Activated gamma-delta T cell treated with anti-CD3 and anti-CD28 coated beads, Interleukin-2, amount 50 U/mL, for 16 hours (primary cell): ENCODE measurements at places on chromosomes 4 and X.

GRCh38 chr4:184439856-184440594, 34.3 kb downstream of the IRF2 start:
- no peak for DNase-seq

GRCh38 chr4:87849612-87850011, 16.8 kb downstream of the MEPE start:
- DNase-seq, result no peak

GRCh38 chrX:42515939-42516338, 262.0 kb downstream of the PPP1R2C start:
- DNase-seq, result no peak

DNA sequence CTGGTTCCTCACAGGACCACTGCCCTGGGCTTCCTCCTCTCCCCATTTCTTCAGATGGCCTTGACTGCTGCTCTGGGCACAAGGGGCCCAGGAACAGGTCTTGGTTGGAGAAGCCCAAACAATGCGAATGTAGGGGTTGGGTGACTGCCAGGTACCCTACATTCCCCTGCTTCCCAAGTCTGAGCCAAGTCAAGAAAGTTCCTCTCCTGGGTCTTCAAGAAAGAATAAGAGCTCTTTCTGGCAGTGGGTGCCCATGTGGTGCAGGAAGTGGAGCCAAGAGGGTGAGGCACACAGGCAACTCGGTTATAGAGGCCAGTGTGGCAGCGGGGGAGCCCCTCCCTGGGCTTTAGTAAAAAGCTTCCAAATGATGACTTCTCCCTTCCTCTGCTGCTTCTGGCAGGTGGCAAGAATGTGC, 2.7 kb downstream of the SLC34A2 start:
- DNase-seq, result no peak

DNA sequence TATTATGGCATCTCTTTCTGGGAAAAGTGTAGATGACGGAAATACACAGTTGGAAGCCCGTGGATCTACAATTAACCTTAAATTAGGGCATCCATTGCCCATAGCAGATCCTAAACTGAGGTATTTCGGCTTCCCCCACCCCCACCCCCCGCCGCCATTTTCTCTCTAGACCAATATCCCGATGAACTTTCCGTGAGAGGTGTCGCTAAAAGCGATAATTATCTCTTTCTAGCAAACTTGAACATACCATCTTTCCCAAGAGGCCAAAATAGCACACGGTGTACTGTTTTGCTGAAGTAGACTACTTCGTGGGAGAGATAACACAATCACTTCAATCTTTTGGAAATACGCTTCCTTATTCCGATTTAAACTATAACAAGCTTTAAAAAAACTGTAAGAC, 554 bp downstream of the KLHL15 start:
- no peak for DNase-seq

- DNase-seq, result no peak
Observed at GRCh38 chr4:128384765-128385598, 97.4 kb upstream of the PGRMC2 start.

DNA sequence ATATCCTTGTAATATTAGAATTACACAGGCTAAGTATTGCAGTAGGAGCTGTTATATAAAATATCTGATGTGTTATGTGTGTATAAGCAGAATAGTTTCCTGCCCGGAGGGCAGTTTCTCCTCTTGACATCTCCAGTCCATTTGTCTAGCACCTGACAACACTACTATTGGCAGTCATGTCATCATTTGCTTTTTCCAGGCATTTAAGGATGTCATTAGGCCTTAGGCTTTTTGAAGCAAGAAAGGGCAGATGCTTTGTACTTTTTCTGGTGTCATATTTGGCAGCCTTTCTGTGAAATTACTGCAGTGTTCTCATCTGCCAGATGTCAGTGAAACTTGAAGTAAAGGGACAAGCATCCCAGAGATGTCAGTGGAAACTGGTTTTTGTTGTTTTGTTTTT, 2017.6 kb upstream of the IGFBP7 start:
- no peak for DNase-seq

GRCh38 chrX:73270753-73271152, 56.1 kb upstream of the NAP1L2 start:
- no peak for DNase-seq

GRCh38 chrX:21926527-21927278, 13.8 kb upstream of the SMS start:
- DNase-seq, result no peak

- DNase-seq, result no peak
Observed at GRCh38 chr4:154427149-154427548, 64.5 kb downstream of the DCHS2 start.

- DNase-seq, result no peak
Observed at GRCh38 chrX:31092970-31093638, 21.3 kb upstream of the FTHL17 start.

DNA sequence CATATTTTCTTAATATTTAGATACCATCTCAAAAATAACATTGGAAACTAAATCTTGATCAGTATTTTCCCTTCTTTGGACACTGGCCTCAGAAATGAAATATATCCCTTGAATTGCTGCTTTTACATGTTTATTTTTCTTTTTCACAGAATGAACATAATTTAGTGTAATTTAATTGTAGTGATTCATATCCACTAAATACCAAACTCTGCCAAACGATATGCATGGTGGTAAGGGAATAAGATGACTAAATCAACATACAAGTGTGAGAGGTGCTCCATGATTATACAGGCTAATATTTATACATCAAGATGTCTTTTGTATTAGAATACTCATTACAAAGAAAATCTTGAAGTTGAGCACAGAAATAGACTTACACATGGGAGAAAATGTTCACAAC, 216.8 kb upstream of the PACRGL start:
- DNase-seq, result no peak

GRCh38 chrX:13968198-13968597, 61.5 kb downstream of the GEMIN8 start:
- DNase-seq, result no peak

DNA sequence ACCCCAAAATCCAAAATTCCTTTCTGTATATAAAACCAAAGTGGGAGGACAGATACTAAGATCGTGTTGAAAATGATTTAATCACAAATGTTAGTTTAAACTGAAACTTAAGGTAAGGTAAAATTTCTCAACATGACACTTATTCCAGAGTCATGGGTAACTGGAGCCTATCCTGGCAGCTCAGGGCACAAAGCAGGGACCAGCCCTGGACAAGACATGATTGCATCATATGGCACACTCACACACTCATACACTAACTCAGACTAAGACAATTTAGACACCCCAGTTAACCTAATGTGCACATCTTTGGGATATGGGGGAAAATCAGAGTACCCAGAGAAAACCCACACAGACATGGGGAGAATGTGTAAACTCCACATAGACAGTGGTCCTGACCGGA, 244.1 kb upstream of the TEX13A start:
- no peak for DNase-seq

GRCh38 chr4:32145987-32146386, 1425.8 kb downstream of the PCDH7 start:
- DNase-seq, result no peak

DNA sequence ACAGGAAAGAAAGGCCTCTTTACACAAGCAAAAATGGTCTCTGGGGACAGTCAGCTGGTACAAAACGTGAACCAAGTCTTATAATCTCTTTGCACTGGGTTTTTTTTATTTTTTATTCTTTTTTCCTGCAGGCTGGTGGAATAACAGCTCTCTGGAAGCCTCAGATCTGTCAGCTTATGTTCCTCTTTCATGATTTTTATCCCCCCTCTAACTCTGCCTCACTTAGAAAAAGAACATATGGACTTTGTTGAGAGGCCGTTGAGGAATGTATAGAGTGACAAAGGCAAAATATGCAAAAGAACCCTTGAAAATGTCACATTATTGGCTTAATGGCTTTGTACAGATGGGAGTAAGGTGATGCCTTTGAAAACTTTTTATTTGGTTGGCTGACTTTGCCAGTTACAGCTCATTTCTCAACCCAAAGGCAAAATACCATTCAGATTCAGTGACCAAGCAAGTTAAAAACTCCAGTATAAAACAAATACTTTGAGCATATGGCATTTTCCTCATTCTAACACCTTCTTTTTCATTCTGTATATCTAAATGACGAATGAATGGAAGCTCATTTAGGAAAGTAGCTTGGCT, 111.1 kb downstream of the RNF150 start:
- no peak for DNase-seq

DNA sequence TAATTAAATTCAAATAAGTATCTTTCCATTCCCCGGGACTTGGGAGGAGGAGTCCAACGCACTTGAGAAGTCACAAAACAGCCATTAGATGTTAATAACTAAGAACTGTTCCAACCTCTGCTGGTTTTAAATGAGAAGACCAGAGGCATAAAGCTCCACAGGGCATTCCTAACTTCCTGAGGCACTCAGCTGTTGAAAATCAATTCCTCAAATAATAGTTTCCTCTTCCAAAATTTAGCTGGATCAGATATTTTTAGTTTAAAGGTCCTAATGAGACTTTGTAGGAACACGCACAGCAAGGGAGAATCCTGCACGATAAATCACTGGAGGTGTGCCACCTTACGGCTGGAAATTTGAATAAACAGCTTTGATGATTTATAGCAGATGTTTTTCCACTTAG, 504.3 kb upstream of the ZFP42 start:
- DNase-seq, result no peak

GRCh38 chr4:21476757-21477156, 471.8 kb downstream of the KCNIP4 start:
- DNase-seq, result no peak

DNA sequence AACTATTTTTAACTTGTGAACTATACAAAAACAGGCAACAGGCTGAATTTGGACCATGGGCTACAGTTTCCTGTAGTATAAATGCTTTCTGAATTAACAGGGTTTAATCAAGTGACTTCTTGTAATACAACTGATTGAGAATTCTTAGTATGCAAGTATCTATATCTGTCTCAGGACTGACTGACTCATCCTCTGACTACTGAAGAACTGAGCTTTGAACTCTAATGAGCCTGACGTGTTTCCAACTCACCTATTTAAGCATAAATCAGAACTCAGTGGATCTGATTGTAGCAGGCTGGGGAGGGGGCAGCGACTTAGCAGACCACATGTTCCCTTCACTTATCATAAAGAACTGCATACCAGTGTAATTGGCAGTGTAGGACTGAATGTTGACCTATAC, 7.8 kb downstream of the SPATA4 start:
- no peak for DNase-seq

- DNase-seq, result no peak
Observed at GRCh38 chr4:48243429-48243828, 26.2 kb downstream of the TEC start.

DNA sequence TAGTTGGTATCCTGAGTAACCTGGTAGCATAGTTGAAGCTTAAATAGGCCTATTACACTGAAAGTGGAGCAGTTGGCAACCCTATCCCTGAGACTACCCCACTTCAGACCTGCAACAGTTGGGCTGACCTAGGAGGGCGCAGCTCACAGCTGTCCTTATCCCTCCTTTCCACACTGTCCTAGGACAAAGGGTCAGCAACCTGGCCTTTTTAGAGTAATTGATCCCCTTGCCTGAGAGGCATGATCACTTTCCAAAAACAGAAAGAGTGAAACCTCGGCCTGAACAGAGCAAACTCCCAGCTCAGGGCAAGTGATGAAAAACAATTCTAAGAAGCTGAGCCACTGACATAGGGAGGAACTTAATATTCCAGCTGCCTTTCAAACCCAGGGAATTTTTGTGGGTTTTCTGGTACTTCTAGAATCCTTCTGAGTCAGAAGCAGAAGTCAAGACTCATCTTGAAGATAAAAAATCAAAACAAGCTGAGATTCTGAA, 94.9 kb upstream of the MYOZ2 start:
- DNase-seq, result no peak

DNA sequence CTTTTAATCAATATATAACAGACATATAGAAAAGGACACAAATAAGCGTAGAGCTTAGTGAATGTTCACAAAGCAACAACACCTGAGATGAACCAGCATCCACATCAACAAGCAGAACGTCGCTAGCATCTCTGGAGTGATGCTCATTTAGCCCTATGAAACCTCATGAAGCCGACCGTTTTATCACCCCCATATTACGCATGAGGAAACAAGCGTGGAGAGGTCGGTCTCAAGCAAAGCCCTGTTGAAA, 524 bp upstream of the RPS3A start:
- no peak for DNase-seq

DNA sequence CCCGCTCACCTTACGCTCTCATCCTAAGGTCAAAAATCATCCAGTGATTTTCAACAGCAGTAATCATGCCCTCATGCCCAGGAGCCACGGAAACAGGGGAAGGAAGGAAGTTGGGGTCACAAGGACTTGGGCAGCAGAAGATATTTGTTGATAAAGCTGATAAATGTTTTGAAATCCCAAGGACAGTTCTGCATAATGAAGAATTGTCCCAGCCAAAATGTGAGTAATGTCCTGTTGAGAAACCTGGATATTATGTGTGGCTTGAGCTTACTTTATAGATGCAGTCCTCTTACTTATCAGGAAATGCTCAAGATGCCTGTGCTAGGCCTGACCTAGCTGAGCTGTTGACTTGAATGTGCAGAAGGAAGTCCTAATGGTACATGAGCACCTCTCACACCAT, 263.0 kb upstream of the ZFP42 start:
- no peak for DNase-seq

- no peak for DNase-seq
Observed at GRCh38 chr4:147510962-147511668, 30.2 kb downstream of the EDNRA start.

DNA sequence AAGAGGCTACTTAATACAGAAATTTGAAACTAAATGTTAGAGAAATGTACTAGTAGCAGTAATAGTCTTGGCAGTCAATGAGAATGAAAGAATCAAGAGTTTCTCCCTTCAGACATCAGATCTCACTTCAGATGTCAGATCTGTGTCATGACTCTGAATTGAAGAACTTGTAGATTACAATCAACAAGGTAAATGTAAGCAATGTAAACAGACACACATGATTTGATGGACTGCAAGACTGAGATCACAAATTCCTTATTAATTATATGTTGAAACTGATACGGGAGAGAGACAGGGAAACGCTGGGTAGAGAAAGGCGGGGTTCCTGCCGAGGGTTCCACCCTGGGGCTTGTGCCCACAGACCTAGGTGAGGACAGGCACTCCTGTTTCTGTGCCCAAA, 65.5 kb upstream of the HHIP start:
- DNase-seq, result no peak

GRCh38 chr4:71132486-71132885, 139.0 kb downstream of the DCK start:
- no peak for DNase-seq

- no peak for DNase-seq
Observed at GRCh38 chrX:115563633-115564162, 2.7 kb downstream of the PLS3 start.

DNA sequence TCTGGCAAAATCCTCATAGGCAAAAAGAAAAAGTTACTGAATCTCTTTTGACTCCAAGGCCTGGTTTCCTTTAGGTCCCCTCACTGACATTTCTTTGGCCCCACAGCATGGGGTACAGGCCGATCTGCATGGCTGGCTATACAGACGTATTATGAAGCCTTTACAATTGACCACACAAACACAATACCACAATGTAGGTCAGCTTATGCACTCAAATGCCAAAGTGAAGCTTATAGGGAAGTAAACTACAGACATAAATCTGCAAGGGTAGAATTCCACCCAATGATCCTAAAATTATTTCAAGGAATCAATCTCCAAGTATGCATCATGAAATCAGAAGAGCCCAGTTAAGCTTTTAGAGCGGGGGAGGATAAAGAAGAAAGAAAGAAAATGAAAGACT, 20.7 kb downstream of the STX18 start:
- DNase-seq, result no peak

- DNase-seq, result no peak
Observed at GRCh38 chrX:150337536-150337935, 25.6 kb upstream of the MAMLD1 start.

GRCh38 chr4:123361195-123361861, 35.3 kb upstream of the SPRY1 start:
- DNase-seq, result no peak

GRCh38 chr4:85448906-85449890, 25.8 kb upstream of the ARHGAP24 start:
- no peak for DNase-seq
